ENCODE measurements at places on chromosomes 5 and 9.

- DNase-seq: no peak
These were observed 74.2 kb upstream of the SPOCK1 start for GRCh38 chr5:137573376-137573775.

DNA sequence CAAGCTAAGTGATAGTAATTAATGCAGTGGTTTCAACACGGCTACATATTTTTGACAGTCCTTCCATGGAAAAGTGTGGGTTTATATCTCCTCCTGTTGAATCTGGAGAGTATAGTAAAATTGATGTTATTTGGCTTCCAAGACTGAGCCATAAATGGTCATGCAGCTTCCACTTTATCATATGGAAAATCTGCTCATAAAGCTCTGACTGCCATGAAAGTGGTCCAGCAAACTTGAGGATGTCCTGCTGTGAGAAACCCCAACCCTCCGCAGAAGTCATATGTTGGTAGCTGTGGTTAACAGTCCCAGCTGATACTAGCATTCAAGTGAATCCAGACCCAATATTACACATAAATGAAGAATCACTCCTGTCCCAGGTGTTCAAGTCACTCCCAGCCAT lies 378.3 kb downstream of the KCTD16 start:
- no peak for DNase-seq

DNA sequence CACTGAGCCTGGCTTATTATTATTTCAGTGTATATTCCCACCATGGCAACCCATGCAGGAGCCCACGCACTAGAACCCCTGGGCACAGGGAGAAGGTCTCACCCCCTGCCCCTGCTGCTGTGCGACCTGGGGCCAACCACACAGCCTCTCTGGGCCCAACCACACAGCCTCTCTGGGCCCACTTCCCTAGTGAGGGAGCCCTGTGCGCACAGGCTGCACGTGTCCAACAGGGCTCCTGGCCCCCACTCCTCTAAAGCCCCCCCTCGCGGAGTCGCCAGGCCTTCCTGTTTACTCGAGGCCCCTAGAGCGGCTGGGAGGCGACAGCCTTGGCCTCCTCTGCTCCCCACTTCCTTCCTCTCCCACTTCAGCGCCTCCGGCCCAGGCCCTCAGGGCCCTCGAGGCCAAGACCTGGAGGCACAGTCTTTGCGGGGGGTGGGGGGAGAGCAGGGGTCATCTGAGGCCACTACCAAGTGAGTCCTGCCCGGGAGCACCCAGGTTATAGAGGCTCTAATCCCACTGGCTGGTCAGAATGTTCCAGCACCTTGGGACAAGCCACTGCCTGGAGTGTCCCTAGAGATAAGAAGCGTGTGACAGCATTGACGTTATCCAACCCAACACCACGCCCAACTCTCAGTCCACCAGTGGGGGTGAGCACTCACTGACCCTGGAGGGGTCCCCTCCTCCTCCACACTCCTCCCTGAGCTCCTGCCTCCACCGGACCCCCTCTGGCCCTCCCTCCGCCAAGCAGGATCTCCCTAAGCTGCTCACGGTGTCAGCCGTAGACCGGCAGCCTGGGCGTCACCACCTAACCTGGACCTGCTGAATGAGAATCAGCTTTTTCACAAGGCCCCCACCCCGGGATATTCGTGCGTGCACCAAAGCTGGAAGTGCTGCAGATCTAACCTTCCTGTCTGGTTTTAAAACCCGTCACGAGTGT lies 7.9 kb upstream of the ENG start:
- DNase-seq: no peak

DNA sequence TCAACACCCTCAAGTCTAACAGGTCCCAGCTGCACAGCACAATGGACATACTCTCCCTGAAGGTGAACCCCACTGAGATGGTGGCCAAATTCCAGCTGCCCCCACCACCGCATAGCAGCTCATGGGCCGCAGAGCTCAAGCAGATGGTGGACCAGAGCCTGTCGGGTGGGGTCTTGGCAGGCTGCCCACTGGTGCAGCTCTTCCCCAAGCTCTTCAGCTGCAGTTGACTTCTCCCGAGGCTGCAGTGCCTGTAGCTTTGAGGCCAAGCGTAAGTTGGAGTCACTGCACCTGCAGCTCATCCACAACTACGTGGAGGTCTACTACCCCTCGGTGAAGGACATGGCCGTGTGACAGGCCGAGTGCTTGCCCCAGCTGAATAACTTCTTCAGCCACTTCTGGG lies 56.6 kb upstream of the SPTLC1 start:
- no peak for DNase-seq

- no peak for DNase-seq
These were observed 31.7 kb upstream of the CDH6 start for GRCh38 chr5:31161781-31162181.

- DNase-seq: no peak
These were observed 29.8 kb upstream of the ZFR start for GRCh38 chr5:32474209-32474854.

DNA sequence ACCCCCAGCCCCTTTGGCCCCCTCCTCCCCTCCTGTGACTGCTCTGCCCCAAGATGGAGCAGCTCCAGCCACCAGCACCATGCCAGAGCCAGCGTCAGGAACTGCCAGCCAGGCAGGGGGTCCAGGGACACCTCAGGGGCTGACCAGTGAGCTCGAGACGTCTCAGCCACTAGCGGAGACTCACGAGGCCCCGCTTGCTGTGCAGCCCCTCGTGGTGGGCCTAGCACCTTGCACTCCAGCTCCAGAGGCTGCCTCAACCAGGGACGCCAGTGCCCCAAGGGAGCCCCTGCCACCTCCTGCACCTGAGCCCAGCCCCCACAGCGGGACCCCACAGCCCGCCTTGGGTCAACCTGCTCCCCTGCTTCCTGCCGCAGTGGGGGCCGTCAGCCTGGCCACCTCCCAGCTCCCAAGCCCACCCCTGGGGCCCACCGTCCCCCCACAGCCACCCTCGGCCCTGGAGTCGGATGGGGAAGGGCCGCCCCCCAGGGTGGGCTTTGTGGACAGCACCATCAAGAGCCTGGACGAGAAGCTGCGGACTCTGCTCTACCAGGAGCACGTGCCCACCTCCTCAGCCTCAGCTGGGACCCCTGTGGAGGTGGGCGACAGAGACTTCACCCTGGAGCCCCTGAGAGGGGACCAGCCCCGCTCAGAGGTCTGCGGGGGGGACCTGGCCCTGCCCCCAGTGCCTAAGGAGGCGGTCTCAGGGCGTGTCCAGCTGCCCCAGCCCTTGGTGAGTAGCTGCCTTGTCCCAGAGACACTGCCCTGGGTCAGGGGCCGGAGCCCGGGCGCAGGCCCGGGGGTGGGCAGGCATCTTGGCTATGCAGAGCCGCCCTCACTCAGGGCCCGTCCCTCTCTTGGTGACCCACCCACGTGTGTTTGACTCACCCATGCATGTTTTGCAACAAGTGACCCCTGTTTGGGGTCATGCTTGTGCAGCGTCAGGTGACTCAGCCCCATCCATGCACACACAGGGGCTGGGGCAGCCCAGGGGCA lies 105.2 kb downstream of the WNK2 start:
- DNase-seq: no peak

DNA sequence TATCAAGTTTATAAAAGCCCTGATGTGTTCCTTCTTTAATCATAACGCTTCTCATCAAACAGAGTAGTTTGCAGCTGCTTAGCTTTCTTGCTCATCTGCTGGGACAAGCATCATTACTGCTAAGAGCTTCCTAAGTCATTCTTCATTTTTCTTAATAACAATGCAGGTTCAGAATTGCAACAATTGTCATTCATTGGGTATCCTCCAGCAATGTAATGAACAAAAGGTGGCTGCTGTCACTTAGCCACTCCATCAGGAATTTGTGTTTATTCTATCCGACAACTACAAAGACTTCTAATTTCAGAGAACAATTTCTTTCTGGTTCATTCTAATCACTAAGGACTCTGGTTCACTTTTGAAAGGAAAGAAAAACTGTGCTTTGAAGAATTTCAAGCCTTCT lies 836.7 kb upstream of the CDH10 start:
- peak; percentile 26 for DNase-seq

DNA sequence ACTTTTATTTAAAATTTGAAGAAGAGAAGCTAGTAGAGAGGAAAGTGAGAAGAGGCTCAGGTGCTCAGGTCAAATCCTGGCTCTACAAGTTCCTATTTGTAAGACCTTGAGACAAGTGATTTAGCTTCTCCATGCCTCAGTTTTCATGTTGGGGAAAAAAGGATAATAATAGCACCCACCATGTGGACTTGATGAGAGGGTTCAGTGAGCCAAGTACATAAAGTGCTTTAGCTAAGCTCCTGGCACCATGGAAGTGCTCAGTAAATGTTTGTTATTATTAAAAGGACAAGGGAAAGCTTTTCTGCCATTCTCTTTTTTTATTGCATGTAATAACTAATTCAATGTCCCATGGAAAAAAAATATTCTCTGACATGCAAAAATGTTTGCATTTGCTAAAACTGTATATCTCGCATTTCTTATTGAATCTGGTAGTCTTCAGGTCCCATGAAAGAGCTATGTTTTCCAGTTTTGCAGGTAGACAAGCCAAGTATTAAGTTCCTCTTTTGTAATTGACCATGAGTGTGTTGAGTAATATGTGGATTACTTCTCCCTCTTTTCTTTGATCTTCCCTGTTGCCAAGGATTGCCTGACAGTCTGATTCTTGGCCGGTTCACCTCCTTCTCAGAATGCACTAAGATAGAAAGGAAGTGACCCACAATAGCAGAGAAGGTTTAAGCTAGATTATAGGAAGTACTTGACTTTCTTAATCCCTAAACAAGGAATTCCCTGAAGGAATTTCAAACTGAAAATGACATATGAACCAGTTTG lies 45.6 kb upstream of the TRIM32 start:
- DNase-seq: no peak

GRCh38 chr9:128431207-128431606 lies 10.6 kb downstream of the CERCAM start:
- DNase-seq: no peak

GRCh38 chr5:158758675-158759074 lies 341.0 kb downstream of the EBF1 start:
- DNase-seq: no peak

DNA sequence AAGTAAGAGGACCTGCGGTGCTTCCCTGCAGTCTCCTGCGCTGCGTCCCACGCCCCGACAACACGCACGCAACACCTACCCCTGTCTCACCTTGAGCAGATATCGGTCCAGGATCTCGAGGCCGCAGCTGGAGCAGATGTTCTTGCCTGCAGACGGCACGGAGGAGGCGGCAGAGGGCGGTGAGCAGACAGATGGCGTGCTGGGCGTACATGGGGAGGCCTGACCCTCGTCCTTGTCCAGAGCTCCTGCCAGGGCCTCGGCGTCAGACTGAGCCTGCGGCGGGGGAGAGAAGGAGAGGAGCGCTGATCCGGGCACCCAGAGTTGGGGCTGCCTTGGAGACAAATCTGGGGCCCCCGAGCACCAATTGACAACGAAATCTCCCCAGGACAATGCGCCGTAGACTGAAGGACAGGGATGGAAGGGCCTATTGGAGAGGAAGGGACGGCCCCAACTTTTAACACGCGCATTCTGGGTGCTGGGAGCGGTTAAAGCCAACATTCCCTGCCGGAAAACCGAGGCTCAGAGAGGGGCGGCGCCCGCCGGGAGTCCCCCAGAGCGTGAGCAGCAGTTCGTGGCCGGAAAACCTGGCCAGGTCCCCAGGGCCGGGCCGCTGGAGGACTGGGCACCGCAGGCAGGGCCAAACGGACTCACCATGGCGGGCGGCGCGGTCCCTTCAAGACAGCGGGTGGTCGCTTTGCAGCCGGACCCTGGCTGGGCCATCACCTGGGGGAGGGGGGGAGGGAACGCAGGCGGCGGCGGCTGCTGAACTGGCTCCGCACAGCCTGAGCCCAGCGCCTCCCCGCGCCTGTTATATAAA lies 1.8 kb downstream of the LHX6 start:
- no peak for DNase-seq

DNA sequence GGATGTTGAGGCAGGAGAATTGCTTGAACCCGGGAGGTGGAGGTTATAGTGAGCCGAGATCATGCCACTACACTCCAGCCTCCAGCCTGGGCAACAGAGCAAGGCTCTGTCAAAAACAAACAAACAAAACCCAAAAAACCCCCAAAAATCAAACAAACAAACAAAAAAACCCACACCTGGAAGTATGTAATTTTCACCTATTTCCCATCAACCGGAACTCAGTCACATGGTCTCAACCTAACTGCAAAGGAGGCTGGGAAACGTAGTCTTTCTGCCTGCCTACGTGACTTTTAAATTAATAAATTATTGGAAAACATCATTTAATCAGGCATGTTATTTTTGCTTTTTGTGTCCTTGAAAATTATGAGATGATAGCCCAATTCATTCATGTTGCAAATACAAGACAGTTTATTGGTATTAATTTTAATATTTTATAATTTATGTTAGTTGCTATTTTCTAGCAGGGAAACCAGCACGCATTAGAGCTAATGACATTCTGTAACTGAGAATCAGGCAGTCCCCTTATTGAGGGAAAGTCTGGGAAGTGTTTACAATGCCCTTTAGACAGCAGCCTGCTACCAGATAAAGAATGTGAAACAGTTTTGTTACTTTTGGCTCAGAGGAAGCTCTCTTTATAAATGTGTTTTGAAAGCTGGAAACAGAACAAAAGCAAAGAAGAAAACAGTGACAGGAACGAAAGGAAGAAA lies 110.3 kb downstream of the NXNL2 start:
- no peak for DNase-seq

GRCh38 chr5:158798140-158798539 lies 301.6 kb downstream of the EBF1 start:
- DNase-seq: no peak

DNA sequence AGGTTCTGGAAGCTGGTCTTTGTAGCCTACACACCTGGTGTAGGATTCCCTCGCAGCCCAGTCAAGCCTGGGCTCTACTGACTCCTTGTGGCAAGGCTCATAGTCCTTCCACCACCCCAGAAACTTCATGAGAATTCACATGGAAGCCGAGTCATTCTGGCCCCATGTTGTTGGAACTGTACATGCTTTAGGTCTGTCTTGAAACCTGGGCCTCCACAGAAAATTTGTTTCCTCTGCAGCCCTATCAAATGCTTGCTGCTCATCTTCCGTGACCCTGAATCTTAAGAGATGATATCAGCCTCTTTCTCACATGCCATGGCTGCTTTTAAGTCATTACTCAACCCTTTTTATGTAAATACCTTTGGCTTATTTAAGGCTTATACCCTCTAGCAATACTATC lies 113.4 kb upstream of the GRHPR start:
- DNase-seq: no peak

DNA sequence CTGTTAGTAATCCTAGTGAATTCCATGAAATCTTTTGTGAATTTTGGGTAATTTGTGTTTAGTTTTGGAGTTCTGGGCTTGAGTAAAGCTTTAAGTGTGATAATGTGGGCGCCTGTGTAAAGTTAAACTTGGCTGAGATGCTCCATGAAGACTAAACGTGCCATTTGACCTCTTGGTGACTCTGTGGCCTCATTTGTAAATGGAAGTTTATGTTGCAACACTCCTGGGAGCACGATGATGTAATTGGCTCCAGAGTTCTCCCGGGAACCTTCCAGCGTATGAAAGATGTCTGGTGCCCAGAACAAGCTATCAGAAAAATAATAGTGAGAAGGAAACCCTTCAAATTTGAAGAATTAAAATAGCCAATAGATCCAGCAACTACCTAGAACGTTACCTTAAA lies 981.2 kb downstream of the TLE4 start:
- no peak for DNase-seq

DNA sequence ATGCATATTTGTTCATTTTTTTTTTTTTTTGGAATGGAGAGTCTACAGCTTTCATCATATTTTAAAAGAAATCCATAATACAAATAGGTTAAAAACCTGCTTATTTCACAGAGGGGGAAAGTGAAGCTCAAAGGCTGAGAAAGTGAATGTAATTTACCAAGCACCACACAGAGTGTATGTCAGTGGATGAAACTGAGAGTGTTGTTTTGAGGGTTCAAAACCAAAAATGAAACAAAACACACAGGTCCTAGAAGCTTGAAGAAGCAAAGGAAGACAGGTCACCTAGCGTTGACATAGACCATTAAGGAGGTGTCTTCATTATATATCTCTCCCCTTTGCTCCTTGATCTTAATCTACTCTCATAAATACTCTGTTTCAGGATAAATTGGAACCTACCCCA lies 7.5 kb downstream of the NMUR2 start:
- no peak for DNase-seq
